ENCODE measurements at places on chromosomes 11 and 22.

- no peak for DNase-seq
Observed at GRCh38 chr11:104907521-104908185, 9.4 kb upstream of the CASP12 start.

GRCh38 chr11:64117763-64118459 is 48.0 kb downstream of the MACROD1 start:
- DNase-seq, result no peak

DNA sequence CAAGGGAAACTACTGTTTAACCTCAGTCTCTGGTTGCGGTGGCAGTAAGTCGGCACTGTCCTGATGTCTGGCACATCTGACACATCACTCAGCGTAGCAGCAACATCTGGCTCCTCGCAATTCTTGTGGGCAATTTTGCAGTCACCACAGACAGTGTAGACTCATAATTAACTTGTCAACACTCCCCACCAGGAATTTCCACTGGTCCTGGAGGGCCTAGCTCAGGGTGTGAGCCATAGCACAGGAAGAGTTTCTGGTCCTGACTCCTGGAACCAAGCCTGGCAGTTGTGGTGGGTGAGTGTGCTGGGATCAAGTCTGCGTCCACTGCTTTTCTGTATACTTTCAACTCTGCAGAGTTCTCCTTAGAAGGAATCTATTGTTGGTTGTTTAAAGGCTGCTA is 209.7 kb downstream of the SNX19 start:
- DNase-seq, result no peak

GRCh38 chr11:98056945-98057344 is 963.8 kb upstream of the CNTN5 start:
- no peak for DNase-seq

DNA sequence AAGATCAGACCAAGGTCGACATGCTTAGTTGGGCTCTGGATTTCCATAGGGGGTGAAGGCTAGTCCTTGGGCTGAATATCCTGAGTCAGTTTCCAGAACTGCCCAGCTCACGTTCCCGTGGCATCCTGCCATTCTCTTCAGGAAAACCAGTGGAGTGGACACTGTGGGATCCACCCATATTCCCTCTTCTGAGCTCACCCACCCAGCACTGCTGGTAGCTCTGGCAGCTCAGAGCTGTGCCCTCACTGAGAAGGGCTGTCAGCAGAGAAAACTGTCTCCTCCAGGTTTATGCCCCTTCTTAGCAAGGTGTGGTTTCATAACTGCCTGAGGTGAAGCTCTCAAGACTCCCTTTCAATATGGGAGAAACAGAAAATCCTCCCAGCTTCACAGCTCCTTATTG is 111.7 kb downstream of the GGTLC2 start:
- DNase-seq, result no peak

DNA sequence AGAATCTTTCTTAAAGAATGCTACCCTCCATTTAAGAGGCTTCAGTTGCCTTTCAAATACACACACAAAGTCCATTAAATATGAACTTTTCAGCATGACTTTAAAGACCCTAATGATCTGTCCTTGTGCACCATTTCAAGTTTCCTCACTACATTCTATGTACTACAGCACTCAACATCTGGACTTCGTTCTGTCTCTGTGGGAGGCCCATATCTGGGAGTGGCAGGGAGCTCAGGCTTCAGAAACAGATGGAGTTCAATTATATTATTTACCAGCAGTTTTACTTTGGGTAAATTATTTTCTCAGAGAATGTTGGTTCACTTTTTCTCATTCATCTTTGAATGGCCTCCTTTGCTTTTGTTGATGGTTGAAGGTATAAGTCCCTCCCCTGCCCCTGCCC is 67.4 kb downstream of the ANO3 start:
- DNase-seq, result no peak

GRCh38 chr22:27137871-27138337 is 480.5 kb downstream of the MIAT start:
- DNase-seq, result no peak

GRCh38 chr11:6531267-6531752 is 34.2 kb downstream of the DNHD1 start:
- DNase-seq, result no peak

- DNase-seq, result no peak
Observed at GRCh38 chr11:110472858-110473257, 43.1 kb downstream of the FDX1 start.

GRCh38 chr11:27248576-27249509 is 114.2 kb downstream of the CCDC34 start:
- DNase-seq, result no peak

DNA sequence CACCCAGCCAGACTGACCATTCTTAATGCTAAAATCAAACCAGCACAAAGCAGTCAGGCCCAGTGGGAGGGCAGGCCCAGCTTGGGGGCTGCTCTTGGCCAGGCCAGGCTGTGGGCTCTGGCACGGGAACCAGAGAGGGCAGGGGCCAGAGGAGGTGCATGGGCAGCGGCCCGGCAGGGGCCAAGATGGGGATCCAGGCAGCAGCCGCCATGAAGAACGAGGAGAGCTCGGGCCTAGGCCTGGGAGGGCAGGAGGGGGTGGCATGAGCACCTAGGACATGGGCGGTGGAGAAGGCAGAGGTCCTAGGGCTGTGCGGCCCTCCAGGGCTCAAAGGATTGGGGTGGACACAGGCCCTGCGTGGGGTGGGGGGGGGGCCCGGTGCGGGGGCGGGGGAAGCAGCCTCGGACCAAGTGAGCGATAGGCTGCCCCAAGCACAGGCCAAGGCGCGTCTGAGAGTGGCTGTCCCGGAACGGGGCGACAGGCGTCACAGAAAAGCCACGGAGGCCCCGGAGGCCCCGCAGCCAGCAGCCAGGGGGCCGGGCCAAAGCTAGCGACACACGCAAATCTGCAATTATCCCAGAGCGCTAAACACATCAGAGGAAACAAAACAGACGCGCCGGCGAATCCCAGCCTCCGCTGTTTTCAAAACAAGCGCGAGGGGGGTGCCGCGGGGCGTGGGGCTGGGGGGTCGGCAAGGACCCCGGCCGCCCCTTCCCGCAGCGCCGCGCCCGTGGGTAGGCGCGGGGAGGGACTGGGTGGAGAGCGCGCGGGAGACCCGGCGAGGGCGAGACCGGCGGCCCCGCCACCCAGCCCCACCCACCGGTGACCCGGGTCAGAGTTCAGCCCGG is 8.3 kb downstream of the PLXNB2 start:
- DNase-seq, result no peak

DNA sequence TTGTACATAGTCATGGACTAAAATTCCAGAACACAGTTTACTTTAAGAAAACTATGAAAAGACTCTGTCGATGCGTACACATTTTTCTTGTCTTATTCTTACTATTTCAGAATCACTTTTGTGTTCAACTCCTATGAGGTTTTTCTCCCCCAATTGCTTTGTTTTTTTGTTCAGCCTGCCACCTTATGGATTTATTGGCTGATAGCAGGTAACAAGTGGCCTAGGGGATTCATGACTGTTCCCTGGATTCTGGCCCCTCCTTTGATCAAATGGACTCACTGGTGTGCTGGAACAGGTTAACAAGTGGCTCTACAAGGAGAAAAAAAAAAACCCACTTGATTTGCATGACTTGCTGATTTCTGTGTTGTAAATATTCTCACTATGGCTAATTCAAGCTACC is 10.6 kb downstream of the MMP20 start:
- DNase-seq, result no peak

GRCh38 chr11:73759610-73760134 is 1.2 kb downstream of the RAB6A start:
- no peak for DNase-seq

- DNase-seq, result no peak
Observed at GRCh38 chr11:103903621-103904323, 132.7 kb upstream of the DDI1 start.

- DNase-seq, result no peak
Observed at GRCh38 chr11:1756791-1757771, 6.6 kb downstream of the CTSD start.

DNA sequence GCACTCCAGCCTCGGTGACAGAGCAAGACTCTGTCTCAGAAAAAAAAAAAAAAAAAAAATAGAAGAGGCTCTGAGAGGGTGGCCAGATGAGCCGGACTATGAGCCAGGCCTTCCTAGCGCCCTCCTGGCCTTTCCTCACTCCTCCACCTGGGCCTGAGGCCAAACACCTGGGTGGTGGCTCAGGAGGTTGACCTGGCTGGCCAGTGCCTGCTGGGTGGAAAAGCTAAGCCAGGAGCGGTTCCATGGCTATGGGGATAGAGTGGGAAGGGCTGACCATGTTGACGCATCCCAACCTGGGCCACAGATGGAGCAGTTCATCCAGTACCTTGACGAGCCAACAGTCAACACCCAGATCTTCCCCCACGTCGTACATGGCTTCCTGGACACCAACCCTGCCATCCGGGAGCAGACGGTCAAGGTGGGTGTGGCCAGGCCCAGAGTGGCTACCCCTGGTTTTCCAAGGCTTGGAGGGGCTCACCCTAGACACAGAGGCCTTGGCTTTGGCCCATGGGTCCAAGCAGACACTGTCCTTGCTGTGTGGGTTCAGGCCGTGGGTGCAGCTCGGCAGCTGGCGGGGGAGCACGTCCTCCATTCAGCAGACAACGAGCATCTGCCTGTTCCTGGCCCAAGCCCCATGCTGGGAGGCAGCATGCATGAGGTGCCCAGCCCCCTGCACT is 7.6 kb downstream of the SCYL1 start:
- no peak for DNase-seq

- DNase-seq, result no peak
Observed at GRCh38 chr11:76007166-76007565, 192.2 kb downstream of the UVRAG start.

DNA sequence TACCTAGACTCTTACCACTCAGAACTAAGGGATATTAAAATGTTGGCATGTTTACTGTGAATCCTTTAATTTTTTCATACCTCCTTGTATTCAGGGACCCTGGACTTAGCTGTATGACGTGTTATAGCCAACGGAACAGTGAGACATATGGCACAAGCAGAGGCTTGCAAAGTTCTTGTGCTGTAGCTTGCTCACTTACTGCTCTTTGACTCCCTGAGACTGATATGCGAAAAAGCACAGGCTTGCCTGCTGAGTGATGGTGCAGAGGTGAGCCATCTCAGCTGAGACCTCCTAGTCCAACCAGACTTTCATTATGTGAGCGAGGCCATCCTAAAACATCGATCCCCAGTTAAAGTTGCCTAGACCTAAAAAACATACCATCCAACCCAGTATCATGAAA is 811.0 kb downstream of the METTL15 start:
- DNase-seq, result no peak

DNA sequence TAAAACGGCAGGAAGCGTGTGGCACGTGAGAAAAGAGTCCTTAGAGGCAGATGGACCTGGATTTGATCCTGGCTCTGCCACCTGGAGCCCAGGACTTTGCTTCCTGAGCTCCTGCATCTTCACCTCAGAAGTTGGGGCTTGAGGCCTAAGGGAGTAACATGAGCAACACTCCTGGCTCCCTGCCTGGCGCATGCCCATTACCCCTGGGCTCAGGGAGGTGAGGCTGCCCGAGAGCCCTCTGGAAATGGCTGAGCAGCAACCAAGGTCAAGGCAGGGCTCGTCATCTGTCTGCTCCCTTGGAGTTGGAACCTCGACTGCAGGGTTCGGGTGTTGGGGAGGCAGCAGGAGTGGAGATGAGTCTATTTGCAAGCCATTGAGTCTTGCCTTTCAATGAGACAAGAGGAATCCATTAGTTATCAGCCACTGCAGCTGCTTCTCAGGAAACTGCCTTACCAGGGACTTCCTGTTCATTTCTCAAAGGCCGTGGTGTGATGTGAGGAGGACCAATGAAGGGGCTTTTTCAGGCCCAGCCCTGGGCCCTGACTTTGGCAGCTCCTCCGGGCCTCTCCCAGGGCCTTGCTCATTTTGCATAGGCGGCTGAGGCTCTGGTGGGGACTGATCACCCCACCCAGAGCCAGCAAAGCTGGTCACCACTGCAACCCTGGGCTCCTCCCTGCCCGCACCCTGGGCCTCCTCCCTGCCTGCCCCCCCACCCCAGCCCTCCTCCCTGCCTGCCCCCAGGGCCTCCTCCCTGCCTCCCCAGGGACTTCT is 6.4 kb downstream of the FADS2 start:
- no peak for DNase-seq

DNA sequence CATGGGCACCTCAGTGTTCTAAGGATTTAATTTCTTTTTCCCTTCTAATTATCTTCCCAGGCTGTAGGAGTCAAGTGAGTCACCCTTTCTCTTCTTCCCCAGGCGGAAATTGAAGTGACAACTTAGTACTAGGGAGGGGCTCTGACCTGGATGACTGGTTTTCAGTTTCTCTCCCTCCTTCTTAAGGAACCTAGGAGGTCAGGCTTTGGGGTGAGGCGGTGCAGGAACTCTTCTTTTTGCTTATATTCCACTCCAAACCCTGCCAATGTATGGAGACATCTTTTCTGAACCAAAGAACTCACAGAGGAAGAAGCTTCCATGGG is 12.6 kb downstream of the ZDHHC5 start:
- no peak for DNase-seq

GRCh38 chr11:62064221-62064620 is 59.6 kb upstream of the INCENP start:
- no peak for DNase-seq

All from NCI-H1048 (cell line).